ENCODE measurements at places on chromosomes 3 and 15.

GRCh38 chr3:159895430-159895829 is 93.2 kb upstream of the IL12A start:
- DNase-seq, result no peak

DNA sequence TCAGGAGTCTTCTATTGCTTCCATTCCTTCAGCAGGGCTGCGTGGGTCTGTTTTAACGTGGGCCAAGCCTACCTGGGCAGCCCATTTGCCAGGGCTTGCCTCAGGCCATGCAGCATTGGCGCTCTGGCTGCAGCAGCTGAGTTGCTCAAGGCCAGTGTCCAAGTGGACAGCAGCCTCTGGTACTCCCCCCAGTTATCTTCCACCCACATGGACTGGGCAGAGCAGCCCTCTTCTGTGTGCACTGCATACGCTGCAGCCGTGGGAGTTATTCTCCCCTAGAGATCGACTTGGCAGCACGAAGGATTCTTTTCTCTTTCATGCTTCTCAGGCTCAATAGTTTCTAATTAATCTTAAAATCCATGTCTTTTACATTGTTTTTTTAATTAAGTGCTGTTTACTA is 6.9 kb upstream of the CAPN3 start:
- no peak for DNase-seq

DNA sequence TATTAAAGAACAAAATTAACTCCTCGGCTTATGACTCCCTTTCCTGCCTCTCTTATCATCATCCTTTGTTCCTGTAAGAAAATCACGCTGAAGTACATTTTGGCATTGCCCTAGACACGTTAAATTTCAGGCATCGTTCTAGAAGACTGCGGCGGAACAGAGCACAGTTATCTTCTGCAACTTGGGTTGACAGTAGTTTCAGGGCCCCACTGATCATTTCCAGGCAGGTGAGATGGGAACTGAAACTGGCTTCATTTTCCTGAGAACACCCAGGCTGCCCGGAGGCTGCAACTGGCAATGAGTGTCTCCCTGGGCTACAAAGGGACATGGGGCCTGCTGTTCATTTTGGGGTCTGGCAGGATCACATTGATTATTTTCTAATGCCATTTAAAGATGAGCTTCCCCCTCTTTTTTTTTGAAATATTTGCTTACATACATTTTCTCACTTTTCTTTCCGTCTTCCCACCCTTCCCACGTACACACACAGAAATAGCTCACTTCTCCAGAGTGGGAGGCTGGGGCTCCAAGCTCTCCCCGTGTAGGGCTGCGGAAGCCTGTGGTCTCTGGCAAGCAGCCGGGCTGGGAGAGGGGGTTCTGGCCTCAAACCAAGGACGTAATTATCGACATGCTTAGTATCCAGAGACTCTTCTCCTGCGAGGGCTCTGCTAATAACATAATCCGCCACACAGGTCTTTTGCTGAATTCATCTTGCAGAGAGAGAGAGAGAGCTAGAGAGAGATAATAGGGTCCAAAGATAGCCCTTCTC is 267.4 kb downstream of the ABHD5 start:
- no peak for DNase-seq

DNA sequence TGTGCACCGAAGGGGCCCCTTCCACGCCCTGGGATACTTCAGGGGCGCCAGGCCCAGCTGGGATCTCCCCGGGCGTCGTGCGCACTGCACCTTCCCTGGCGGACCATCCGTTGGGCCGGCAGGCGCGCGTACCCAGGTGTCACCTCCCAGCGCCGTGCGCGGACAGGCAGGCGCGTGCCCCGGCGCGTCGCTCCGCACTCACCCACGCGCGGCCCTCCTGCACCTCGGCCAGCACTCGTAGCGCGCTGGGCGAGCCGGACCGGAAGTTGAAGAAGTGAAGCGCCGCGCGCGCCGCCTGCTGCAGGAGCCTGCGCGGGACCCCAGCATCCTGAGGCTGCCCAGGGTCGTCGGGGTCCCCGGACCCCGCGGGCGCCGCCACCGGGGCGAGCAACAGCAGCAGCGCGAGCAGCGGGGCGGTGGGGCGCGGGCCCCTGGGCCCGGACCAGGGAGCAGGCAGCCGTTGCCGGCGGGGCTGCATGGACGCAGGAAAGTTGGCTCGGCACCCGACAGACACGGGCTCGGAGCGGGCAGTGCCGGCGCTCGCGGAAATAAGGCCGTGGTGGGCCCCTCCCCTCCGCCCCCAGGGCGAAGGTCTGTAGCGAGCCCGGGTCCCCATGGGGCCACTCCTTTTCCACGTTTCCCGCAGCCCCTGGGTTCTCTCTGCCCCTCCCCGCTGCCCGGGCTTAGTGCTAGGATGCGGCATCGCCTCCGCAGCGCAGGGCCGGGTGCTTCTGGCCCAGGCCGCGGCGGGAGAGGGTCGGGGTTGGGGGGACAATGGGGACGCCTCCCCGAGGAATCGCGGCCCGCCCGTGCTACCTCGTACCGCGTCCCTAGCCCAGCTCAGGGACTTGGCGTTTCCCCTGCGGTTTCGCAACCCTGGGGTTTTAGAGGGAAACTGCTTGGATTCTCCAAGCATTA is at the start of gene RARRES1:
RARRES1 (minus strand) TSS at position 520 of the 918 bp plus-strand sequence; CDS start at position 478, 42 bp downstream.
- peak; percentile 20 for DNase-seq

DNA sequence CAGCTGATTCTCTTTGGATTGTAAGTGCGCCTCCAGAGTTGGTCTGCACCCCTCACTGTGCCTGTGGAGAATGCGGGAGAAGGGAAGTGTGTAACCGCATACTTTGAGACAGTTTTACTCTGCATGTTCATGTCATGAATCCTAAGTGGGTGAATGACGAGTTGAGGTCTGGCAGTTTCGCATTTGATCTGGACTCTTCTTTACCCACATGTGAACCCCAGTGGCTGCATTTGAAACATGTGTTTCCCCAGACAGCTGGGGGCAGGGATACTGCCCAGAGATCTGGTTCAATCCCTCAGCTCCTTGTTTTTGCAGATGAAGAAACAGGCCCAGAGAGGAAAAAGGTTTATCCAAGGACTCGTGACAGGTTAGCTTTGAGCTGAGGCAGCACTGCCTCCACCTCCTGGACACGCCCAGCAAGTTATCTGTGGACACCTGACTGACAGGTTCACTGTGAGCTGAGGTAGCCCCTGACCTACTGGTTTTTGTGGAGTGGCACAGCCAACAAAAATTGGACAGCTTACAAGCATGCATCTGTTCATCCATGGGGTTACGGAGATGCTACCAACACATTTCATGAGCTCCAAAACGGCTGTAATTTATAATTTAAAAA is 207.3 kb downstream of the XXYLT1 start:
- no peak for DNase-seq

- no peak for DNase-seq
Measured at GRCh38 chr3:90132197-90132596, 1024.8 kb downstream of the EPHA3 start.

- no peak for DNase-seq
Measured at GRCh38 chr3:426072-426471, 229.5 kb downstream of the CHL1 start.

DNA sequence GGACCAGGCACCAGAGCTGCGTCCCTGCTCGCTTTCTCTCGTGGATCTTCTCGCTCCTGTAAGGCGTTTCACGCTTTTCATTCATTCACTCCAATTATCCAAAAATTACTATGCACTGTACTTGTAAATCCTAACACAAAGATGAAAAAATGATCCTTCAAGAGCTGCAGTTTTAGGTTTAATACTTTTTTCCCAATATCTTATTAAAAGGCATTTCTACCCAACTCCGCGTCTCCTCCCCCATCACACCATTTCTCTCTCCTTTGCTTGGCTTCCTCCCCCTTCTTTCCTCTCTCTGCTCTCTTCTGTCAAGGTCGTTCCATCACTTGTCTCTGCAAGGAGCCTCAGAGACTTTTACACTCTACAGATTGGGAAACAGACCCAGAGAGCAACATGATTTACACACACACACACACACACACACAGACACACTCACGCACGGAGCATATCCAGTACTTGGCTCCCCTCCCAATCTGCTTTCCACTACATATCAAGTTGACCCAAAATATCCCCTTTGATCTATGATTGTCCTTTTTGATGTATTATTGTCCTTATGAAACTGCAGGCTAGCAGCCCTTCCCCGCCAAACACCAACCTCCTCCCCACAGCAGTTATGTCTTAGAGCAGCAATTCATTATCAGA is 479 bp upstream of the CLDN1 start:
- DNase-seq, result no peak

GRCh38 chr3:182989566-182989965 is 9.2 kb upstream of the DCUN1D1 start:
- no peak for DNase-seq

Data from cortex of kidney (tissue), 1 donor.